Activated CD4-positive, alpha-beta T cell treated with anti-CD3 and anti-CD28 coated beads, Interleukin-2, amount 10 ng/mL, durations not matched to agents 7 days and 5 days (primary cell): ENCODE measurements at places on chromosomes 6 and 20. TPM values are rescaled to one million over a fixed set of nuclear protein-coding genes. Genes with fewer than 3 reads are reported as not detected.
A peak's percentile ranks its signal among the peaks of the same experiment; 100 is the strongest.

The IYD gene
- not detected for total RNA-seq

The CST4 gene
- total RNA-seq = not detected

The PPP1R16B gene
- 67.4 TPM for total RNA-seq

The SYCP2L gene
- total RNA-seq = 0.25 TPM

The NNAT gene
- total RNA-seq = not detected

The TRIM31 gene
- total RNA-seq = not detected

The MEP1A gene
- not detected for total RNA-seq

The GINS1 gene
- 28.9 TPM for total RNA-seq

The SH3BGRL2 gene
- 0.17 TPM for total RNA-seq

The GABRR1 gene
- not detected for total RNA-seq

The HMGA1 gene
- total RNA-seq = 291 TPM

The ANKRD66 gene
- not detected for total RNA-seq

- no peak for DNase-seq
Measured at GRCh38 chr6:53257533-53257932, 91.2 kb downstream of the ELOVL5 start.

GRCh38 chr6:116090251-116090650 lies 10.4 kb upstream of the NT5DC1 start:
- DNase-seq = no peak

GRCh38 chr6:21893793-21894192 lies 300.2 kb downstream of the SOX4 start:
- no peak for DNase-seq

DNA sequence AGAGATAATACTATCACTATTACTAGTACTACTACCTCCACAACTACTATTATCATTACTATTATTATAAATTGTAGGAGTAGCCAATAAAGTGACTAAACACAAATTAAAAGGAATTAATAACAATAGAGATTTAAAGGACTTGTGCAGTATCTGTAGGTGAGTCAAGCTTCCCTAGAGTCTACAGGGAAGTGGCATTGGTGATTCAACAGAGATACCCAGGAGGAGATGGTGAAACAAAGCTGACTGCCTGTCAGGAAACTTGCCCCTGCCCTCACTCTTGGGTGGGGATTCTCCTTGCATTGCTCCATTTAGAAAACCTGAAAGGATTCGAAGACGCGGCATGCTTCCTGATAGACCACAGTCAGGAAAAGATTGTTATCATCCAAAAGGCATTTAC lies 23.3 kb upstream of the BCLAF1 start:
- no peak for DNase-seq

DNA sequence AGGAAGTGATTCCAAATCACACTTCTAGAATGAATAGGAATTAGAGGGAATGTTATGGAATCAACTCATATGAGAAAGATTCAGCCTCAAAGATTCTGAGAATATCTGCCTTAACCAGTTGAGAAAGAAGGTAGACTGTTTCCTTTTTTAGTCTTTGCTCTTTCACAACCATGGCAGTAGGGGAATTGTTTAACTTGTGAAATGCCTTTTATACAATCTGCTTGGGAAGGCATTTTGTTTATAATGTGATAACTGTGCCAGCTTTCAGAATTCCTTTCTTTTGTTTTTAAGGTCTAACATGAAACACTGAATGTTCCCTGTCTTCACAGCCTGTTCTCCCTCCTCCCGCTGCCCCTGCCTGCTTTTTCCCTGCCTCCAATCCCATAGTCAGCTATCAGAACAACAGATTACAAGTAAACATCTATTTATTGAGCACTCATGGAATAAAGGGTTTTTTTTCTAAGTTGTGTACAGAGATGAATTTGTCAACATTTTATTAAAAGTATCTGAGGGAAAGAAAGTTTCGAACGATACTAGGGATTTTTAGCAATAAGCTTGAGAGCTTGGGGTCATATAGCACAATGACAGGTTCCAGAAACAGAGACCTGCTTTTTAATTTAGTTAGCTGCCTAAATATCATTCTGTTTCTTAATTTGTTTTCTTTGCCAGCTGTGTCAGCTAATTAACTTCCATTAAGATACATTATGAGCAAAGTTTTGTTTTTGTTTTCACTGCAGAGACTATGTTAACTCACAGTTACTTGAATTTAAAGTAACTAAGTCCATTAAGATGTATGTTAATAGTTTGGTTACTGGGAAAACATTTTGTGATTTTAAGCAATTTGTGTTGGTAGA lies 28.3 kb upstream of the FBXO30 start:
- no peak for DNase-seq

DNA sequence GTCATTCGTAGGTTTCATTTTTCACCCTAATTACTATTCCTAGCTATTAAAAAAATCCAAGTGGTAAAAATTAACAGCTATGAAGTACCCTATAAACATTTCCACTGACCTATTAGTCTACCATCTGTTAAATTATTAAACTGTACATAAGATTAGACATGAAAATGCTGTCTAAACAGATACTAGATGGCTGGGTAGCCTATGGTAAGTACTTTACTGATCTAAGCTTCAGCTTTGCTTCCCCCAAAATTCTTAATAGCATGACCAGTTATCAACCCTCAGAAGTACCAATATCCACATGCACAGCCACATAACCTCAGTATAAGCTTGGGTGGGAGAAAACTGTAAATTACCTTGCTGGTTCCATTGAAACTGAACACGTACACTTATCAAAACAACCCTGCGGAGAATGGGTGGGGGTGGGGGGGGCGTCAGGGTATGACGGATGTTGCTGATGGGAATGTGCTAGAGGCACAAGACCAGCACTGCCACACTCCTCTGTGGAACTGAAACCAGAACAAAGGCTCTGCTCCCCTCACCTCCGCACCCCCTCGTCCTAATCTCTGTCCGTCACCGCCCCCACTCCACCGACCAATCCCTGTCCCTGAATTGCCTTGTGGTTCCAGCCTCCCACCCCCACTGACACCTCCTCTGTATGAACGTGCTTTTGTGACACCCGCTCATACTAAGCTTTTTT lies 45.3 kb downstream of the B4GALT5 start:
- peak; percentile 34 for DNase-seq

- peak; percentile 34 for DNase-seq
Measured at GRCh38 chr6:107712665-107713551, 111.2 kb downstream of the SCML4 start.

- no peak for DNase-seq
Measured at GRCh38 chr6:156065849-156066248, 610.2 kb upstream of the NOX3 start.

- DNase-seq = no peak
Measured at GRCh38 chr6:156795825-156796224, 18.6 kb downstream of the ARID1B start.

DNA sequence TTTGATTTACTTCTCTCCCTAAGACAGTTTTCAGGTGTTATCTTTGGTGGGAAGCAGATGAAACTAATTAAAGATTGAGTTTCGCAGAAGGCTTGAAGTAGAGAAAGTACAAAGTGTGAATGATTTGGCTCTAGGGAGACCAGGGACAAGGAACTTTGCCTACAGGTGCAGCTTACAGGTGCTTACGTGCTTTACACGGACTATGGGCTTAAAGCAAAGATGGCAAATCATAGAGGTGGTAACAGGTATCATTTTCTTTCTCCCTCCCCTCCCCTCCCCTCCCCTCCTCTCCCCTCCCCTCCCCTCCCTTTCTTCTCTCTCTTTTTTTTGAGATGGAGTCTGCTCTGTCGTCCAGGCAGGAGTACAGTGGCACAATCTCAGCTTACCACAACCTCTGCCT lies 136.3 kb downstream of the SLC35B3 start:
- no peak for DNase-seq

GRCh38 chr20:57361517-57361916 lies 10.5 kb downstream of the RAE1 start:
- DNase-seq = no peak

- peak; percentile 39 for DNase-seq
Measured at GRCh38 chr6:166955121-166955864, 1.1 kb downstream of the RNASET2 start.

DNA sequence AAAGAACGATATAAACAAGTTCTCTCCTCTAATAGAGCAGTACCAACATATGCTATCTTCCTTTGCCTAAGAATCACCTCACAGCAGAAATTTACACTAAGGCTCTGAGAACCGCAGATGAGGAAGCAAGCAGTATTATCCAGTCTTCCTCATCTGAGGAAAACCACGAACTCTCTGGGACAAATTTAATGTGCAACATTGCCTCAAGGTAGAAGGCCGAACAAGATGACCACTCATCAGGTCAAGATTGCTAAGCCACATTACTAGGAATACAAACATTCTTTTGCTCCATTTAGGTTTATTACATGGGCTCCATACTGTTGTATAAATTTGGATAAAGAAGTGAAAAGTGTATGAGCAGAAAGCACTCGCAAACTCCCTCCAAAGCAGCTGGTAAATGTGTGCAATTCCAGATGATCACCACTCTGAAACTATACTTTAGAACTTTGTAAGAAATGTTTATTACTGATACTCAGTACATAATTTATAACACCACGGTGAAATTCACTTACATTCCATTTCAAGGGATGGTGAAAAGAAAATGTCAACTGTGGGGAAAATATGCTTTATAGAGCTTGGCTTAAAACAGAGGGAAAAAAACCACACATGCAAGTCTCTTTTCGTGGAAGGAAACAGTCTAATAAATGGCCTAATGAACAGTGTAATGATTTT lies 398.4 kb downstream of the BTBD9 start:
- no peak for DNase-seq

GRCh38 chr6:36678488-36679042 lies at the start of gene CDKN1A:
Gene CDKN1A, plus strand, starts transcription at chr6:36678714. Its CDS starts 5,388 bp downstream, at chr6:36684102.
- peak; percentile 76 for DNase-seq

GRCh38 chr6:41716516-41717391 lies 18.7 kb downstream of the TFEB start:
- no peak for DNase-seq
